ENCODE measurements at places on chromosomes 11 and 22.

GRCh38 chr11:2211113-2211971 is 39.7 kb upstream of the TH start:
- no peak for DNase-seq

- no peak for DNase-seq
Observed at GRCh38 chr11:69009441-69010211, 3.4 kb downstream of the MRGPRF start.

GRCh38 chr11:46315033-46315738 is 32.1 kb upstream of the DGKZ start:
- DNase-seq: no peak

- DNase-seq: no peak
Observed at GRCh38 chr11:34505874-34506273, 7.7 kb downstream of the ELF5 start.

DNA sequence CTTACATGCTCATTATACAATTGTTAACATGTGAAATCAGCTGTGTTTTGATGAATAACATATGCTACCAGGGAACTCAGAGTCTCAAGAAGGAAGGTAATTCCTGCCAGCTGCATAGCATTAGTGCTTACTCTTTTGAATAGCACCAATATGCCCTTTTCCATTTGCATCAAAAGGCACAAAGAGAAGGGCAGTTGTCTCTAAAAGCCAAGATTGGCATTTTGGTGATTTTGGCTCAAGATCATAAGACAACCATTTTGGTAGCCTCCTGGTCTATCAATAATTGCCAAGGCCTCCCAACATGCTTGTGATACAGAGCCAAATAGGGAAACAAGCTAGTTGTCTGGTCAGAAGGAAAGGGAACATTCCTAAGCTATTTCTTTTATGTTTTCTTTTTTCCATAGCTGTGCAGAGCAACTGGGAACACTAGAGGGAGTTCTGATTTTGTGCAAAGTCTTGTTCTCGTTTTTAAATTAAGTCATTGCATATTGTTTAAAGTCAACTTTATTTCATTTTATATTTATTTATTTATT is 416.7 kb upstream of the CHORDC1 start:
- no peak for DNase-seq

DNA sequence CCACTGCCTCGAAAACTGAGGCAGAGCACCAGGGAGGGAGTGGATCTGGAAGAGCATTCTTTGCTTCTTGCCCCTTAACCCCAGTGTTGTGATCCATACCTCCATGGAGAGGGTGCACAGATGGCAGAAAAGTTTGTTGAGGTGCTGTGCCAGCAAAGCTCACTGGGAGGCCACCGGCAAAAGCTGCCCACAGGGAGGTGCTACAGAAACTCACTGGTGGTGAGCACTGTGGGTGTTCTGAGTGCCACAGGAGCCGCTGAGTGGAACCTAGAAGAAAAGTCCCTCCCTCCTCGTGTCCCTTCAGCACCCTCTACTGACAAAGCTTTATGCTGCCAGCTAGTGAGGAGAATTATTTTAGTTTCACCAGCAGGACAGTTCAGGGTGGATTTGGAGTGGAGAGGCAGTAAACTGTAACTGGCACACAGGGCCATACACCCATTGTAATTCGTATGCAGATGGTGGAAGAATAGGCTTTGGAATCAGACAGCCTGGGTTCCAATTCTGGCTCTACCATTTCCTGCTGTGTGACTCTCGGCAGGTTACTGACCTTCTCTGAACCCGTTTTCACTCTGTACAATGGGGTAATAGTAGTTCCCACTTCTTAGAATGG is 84.6 kb downstream of the SWAP70 start:
- DNase-seq: peak; percentile 52

DNA sequence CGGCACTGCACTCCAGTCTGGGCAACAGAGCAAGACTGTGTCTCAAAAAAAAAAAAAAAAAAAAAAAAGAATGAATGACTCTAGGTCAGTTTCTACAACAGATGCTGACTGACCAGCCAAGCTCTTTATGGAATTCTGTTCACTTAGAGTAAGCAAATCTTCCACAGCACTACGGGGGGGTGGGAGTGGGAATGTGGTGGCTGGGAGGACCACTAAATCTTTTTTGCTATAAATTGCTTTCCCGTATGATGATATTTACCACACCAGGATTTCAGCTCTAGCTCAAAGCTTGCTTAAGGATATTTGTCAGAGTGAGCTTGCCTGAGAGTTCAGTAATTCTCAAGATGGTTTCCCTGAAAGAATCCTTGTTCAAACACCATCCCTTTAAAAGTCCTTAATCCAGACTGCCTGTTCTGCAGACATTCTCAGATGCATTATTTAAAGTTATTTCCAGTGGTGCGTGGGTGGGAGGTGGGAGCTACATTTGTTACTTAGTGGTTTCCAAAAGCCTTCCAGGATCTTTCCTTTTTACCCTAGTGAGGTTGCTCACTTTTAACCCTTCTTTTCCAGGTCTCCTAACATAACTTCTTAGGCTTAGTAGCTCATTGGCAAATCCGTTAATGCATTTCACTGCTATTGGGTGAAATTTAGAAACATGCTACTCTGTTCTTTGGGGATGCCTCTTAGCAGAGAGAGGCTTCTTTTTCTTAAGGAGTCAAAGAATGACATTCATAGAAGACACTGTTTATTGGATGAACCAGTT is 65.9 kb downstream of the UBASH3B start:
- no peak for DNase-seq

- DNase-seq: no peak
Observed at GRCh38 chr11:43916621-43917020, 25.8 kb upstream of the C11orf96 start.

- no peak for DNase-seq
Observed at GRCh38 chr11:116517584-116517983, 255.2 kb downstream of the BUD13 start.

GRCh38 chr11:79484872-79485271 is 44.0 kb upstream of the TENM4 start:
- DNase-seq: no peak

GRCh38 chr11:99773646-99774045 is 752.9 kb downstream of the CNTN5 start:
- no peak for DNase-seq

DNA sequence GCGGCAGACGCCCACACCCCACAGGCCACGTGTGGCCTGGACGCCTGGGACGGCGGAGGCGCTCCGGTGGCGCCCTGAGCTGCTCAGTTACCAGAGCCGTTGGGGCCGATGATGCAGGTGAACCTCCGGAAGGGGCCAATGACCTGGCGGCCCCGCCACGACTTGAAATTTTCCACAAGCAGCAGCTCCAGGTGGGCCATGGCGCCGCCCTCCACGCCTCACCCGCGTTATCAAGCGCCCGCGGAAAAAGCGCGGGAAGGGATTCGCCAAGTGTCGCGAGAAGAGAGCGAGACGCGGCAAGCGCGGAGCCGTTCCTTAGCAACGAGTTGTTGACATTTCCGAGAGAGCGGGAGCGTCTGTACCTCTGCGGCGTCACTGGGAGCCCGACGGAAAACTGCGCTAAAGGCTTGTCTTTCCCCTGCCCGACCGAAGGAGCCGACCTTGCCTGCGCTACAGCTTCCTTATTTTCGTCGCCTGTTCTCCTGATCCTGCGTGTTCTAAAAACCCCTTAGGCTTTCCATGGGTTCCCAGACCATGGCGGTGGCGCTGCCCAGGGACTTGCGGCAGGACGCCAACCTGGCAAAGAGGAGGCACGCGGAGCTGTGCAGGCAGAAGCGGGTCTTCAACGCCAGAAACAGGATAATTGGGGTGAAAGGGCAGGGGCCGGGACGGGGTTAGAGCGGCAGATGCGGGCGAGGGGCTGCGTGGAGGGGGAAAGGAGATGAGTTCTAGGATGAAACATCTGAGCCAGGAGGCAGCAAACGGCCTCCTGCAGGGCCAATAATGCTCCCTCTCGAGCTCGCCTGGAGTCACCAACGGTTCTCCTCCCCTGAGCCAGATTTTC is at the start of the genes RIBC2 and SMC1B:
Gene RIBC2 (plus strand): TSS at position 326 of the 844 bp plus-strand sequence. CDS start 194 bp downstream, at position 520.
Gene SMC1B (minus strand): TSS at position 232 of the 844 bp plus-strand sequence. CDS start 32 bp downstream, at position 200.
- peak; percentile 56 for DNase-seq

GRCh38 chr11:94757037-94757735 is 11.0 kb upstream of the AMOTL1 start:
- no peak for DNase-seq

GRCh38 chr11:23555085-23555484 is 694.8 kb upstream of the CCDC179 start:
- DNase-seq: peak; percentile 48

- no peak for DNase-seq
Observed at GRCh38 chr11:63855975-63856374, 17.1 kb downstream of the MARK2 start.

DNA sequence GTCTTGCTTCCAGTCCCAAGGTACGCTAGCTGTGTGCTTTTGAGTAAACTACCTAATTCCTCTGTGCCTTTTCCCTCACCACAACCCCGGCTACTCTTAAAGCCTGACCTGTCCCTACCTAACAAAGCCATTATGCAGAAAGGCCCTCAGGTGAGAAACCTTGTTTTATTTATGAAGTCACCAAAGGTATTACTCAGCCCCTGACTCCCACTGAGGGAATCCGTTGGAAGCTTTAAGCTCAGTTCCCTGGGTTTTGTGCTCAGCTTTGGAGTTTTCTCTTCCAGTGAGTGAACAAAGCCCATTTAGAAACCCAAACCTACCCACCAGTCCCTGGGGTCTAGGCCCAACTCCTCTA is 90.9 kb downstream of the APIP start:
- DNase-seq: no peak

DNA sequence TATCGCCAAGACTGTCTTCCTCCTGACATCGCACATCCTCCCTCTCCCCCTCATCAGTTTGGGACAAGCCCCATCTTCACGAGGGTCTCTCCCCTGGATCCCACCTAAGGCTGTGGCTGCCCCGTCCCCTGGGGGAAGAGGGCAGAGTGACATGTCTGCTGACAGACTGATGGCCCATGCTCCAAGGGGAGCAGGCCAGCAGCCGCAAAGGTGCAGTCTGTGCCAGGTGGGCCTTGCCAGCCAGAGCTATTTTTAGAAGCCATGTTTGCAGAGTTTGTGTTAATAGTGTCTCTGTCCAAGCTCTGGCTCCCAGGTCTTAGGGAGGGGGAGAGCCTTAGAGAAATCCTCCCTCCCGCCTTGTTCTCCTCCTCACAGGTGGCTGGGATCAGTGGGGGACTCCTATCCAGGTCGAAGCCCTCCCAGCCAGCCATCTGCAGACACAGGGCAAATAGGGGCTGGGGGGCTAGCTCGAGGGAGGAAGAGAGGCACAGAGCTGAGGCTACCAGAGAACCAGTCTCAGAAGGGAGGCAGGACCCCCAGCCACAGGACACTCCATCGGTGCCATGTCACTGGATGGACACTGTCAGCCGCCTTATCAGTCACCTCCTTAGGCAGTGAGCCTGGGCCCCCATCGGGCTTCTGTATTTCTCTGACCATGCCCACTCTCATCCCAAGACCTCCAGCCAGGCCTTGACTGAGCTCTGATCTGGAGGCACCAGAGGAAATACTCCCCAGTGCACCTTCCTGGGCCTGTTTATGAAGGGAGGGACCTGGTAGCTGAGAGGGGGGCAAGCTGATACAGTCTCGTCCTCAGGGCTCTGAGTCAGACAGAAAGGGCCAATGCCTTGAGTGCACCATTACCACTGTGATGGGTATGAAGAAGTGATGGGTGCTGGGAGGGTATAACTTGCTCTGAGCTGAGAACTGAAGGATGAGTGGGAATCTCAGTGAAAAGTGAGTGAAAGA is 49.3 kb downstream of the CHRDL2 start:
- DNase-seq: no peak
